ENCODE measurements at places on chromosomes 7 and 10.
A peak's percentile ranks its signal among the peaks of the same experiment; 100 is the strongest.

- no peak for DNase-seq
Observed at GRCh38 chr10:102773986-102774385, 30.2 kb downstream of the WBP1L start.

- DNase-seq, result no peak
Observed at GRCh38 chr7:152891837-152892236, 132.3 kb downstream of the ACTR3B start.

- no peak for DNase-seq
Observed at GRCh38 chr10:118843647-118844265, 89.0 kb upstream of the CACUL1 start.

DNA sequence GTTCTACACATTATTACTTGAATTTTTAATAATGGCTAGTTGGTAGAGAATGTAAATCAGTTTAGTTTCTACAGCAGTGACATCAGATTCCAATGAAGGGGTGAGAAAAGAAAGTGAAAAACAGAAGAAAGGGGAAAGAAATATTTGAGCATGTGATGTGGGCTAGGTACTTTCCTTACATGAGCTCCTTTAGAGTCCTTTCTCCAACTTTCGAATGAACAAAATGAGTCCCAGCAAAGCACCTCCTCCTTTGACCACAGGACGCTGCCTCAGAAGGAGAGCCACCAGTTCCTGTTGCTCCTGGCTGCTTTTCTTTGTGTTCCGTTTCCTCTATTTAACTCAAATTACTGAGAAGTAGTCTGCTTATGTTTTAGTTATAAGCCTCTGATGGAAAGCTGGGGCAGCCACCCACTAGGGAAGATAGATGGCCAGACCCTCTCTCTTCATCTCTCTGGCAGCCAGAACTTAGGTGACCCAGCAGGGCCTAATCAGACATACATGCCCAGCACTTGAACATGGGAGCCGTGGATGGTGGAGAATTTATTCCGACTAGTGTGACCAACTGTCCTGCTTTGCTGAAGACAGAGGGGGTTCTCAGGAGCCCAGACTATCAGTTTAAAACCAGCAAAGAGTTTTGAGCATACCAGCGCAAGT, 82.4 kb upstream of the NME8 start:
- DNase-seq, result no peak

GRCh38 chr10:112637901-112638300, 190.9 kb downstream of the VTI1A start:
- no peak for DNase-seq

- DNase-seq, result no peak
Observed at GRCh38 chr7:157400171-157400860, 63.5 kb downstream of the DNAJB6 start.

DNA sequence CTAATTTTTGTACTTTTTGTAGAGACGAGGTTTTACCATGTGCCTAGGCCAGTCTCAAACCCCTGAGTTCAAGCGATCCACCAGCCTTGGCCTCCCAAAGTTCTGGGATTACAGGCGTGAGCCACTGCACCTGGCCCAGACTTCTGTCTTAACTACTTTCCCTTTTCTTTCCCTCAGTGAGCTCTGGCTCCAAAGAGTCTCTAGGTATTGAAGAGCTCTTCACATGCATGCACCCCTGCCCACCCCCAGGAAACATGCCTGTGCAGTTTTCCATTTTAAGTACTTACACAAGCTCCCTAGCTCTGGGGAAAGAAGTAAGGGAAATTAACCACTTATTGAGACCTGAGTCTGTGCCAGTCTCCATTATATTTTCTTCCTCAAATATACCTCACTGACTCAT, 2.0 kb downstream of the MYOZ1 start:
- no peak for DNase-seq

DNA sequence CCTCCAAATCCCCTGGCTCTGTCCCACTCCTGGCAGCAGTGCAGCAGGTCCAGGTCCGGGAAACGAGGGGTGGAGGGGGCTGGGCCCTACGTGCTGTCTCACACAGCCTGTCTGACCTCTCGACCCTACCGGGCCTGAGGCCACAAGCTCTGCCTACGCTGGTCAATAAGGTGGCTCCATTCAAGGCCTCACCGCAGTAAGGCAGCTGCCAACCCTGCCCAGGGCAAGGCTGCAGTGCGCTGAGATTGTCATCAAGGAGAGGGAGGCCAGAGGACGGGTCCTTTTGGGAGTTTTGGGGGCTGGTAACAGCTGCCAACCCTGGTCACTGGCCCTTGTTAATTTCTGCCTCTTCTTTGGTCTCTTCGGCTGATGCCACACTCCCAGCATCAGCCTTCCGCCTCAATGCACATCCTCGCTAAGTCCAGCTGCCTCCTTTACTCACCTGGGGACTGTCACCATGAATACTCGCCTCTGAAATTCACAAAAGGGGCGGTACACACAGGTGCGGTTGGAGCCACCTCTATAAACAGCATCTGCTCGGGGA, 3.5 kb downstream of the EPO start:
- DNase-seq, result no peak

GRCh38 chr7:81482600-81483186, 287.2 kb downstream of the HGF start:
- DNase-seq, result no peak

- DNase-seq, result peak; percentile 39
Observed at GRCh38 chr10:69573056-69573806, at the start of gene NEUROG3. TSS of gene NEUROG3 (minus strand) at chr10:69573422. CDS start at chr10:69573043, 379 bp downstream.

DNA sequence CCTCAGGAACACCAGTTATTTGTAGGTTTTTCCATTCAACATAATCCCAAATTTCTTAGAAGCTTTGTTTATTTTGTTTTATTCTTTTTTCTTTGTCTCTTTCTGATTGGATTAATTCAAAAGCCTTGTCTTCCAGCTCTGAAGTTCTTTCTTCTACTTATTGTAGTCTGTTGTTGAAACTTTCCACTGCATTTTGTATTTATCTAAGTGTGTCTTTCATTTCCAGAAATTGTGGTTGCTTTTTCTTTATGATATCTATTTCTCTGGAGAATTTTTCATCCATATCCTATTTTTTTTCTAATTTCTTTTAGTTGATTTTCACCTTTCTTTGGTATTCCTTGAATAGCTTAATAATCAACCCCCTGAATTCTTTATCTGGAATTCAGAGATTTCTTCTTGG, 58.5 kb downstream of the SLC18A2 start:
- DNase-seq, result no peak

GRCh38 chr7:158021836-158022235, 565.8 kb downstream of the PTPRN2 start:
- no peak for DNase-seq

- no peak for DNase-seq
Observed at GRCh38 chr7:126001349-126001748, 1071.7 kb upstream of the POT1 start.

GRCh38 chr7:90413185-90413528, 9.9 kb downstream of the CLDN12 start:
- no peak for DNase-seq

DNA sequence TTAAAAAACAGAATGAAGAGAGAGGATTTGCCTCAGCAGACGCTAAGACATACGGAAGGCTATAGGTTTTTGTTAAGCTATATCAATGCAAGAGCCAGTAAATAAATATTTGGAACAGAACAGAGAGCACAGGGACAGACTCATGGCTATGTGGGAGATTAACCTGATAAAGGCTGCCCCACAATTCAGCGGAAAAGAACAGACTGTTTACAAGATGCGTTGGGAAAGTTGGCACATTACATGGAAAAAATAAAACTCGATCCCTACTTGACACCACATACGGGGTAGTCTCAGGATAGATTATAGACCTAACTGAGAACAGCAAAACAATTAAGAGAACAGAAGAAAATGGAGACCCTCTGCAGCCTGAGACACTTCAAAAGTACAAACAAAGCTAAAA, 10.8 kb downstream of the KCNH2 start:
- no peak for DNase-seq

DNA sequence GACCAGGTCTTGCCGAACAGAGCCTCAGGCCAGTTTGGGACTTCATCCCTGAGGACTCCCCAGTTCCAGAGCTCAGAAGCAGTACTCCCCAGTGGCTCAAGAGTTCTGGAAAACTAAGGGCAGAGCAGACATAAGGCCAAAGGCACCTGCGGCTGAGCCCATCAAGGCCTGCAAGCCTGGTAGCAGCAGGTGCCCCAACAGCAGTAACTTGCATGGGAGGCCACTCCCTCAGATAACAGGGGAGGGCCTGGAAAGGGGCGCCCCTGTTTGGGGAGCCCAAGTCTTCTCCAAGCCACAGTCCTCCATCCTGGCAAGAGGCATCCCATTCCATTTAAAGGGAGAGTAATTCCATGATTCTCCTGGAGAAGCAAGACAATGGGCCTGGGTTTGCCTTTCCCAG, 13.0 kb downstream of the POLL start:
- DNase-seq, result no peak

- DNase-seq, result no peak
Observed at GRCh38 chr7:109003742-109004141, 434.1 kb downstream of the DNAJB9 start.

DNA sequence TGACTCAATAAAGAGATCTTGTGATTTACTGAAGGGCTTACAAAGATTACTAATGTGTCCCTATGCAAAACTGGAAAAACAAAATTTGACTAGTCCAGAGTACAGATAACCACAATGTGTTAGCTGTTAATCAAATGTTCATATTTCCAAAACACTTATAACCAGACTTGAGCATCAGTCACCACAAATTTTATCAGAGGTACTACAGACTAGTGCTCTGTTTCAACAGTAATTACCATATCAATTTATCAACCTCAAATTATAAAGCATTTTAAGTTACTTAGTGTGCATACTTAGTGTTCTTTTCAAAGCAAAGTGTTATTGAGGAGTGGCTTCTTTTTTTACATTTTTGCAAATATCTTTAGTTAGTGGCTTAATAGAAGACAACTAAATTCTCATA, 765.9 kb downstream of the GRM8 start:
- no peak for DNase-seq

GRCh38 chr10:96478355-96478754, 35.4 kb downstream of the TLL2 start:
- DNase-seq, result no peak

DNA sequence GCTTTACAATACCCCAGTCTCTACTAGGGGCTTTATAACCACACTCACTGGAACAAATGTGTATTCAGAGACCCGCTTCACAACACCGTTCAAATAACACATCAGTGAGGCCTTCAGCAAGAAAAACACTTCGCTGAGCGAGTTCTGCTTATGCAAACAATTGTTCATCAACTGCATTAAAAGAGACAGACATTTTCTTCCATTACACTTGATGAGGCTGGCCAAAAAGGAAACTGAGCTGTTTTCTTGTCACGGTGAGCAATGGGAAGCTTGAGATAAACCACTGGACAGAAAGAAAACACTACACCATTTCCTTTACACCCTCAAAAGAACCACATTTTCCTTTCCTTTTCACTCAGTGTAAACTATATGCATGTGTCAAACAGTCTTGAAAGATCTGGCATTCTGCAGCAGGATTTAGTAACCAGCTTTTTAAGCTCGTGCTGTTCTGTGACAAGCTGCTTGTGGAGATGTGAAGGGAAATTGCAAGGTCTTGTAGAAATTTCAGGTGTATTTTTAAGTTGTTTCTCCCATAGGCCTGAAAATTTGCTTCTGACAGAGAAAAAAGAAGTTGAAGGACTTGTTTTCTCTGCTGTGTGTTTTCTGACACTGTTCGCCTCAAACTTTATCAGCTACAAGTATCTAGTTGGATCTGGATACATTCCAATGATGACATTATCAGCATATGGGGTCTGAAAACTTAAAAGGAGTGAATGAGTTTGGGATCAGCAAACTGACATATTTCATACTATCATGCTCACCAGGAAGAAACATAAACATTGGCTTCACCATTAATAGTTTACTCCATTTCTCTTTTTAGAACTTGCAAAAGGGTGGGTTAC, 693.1 kb downstream of the PARD3 start:
- DNase-seq, result no peak

DNA sequence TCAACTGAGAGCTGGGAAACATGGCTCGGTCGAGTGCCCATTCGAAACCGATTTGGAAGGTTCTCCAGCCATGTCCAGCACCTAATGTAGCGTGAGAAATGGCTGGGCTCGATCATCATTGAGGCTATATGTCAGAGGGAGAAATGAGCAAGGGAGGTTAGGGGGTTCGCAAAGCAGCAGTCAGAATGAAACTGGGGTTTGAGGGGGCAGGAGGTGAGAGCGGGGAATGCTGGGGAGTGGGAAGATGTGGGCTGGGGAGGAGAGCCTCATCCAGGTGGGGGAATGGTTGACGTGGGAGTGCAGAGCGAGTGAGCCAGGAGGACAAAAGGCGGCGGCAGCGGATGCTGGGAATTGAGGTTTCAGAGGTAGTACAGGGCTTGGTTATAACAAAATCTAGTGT, 34.8 kb upstream of the GALNTL5 start:
- no peak for DNase-seq

- no peak for DNase-seq
Observed at GRCh38 chr7:11281953-11282352, 308.3 kb downstream of the PHF14 start.

DNA sequence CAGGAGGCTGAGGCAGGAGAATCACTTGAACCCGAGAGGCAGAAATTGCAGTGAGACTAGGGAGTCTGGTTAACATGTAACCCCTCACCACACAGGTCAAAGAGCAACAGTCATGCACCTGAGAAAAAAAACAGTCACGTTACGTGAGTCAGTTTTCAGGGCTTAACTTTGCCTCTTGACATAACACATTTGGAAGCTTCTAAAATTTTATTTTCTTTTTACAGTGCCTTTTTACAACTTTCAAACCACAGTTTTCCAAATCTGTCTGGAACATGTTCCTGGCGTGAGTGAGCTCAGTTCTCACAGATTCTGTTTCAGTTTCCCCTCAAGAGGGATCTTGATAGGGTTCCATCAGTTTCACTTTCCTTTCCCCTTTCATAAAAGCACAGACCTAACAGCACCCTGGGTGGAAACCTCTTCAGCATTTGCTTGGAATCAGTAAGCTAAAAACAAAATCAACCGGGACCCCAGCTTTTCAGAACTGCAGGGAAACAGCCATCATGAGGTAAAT, 4.4 kb downstream of the IFIT3 start:
- DNase-seq, result no peak

GRCh38 chr10:48184224-48184623, 90.3 kb downstream of the FRMPD2 start:
- DNase-seq, result no peak

DNA sequence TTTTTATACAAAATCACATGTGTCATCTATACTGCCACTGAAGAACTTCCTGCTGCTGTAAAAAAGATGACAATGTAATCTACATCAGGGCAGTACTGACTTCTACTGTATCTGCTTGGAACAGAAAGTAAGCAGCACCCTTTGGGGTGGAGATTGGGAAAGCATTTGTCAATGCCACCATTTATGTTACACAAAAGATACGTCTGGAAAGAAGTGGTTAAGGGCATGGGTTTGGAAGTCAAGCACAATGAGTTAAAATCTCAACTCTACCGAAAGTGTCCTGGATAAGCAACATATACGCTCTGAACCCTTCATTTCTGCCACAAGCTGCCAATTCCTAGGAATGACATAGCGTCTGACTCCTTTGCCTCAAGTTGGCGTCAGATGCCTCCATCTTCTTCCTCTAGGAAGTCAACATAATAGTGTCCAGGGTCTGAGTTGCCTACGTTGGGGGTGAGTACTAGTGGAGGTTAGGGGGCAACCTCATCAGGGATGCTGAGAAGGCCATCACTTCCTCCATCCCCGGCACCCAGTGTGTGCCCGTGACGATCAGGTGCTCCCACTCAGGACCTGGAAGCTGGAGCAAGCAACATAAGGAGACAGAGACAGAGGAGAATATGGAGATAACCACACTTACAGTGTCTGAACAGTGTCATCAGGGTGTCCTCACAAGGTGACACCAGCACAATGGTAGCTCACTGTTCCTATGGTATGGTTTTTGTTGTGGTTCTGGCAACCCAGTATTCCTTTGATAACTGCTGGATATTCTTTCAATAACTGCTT, 58.3 kb downstream of the SGMS1 start:
- DNase-seq, result no peak

- no peak for DNase-seq
Observed at GRCh38 chr7:141490474-141490873, 60.7 kb upstream of the AGK start.

GRCh38 chr10:99292159-99292558, 37.0 kb upstream of the CNNM1 start:
- DNase-seq, result no peak
